ENCODE measurements at places on chromosomes 1 and 21.
A peak's percentile ranks its signal among the peaks of the same experiment; 100 is the strongest.

- no peak for DNase-seq
Observed at GRCh38 chr1:35190784-35191183, 2.2 kb downstream of the SFPQ start.

DNA sequence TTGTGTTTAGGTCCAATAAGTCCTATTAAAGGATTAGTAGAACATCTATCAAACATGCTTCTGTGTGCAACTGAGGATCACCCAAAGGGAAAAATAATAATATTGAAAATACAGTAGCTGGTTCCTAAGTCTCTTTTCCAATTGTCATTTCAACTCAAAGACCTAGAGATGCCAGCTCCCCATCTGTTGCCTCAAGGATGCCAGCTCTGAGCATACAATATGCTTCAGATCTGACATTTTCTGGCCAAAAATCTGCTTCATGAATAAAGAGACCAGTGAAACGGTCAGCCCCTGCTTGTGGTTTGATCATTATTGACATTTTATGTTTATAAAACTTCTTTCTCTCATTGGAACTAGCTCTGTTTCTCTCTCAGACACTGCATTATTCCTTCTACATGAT, 72.9 kb downstream of the CCDC185 start:
- DNase-seq, result no peak

GRCh38 chr1:216958569-216958968, 235.3 kb upstream of the ESRRG start:
- no peak for DNase-seq

- no peak for DNase-seq
Observed at GRCh38 chr1:17531682-17532487, 7.6 kb upstream of the ARHGEF10L start.

DNA sequence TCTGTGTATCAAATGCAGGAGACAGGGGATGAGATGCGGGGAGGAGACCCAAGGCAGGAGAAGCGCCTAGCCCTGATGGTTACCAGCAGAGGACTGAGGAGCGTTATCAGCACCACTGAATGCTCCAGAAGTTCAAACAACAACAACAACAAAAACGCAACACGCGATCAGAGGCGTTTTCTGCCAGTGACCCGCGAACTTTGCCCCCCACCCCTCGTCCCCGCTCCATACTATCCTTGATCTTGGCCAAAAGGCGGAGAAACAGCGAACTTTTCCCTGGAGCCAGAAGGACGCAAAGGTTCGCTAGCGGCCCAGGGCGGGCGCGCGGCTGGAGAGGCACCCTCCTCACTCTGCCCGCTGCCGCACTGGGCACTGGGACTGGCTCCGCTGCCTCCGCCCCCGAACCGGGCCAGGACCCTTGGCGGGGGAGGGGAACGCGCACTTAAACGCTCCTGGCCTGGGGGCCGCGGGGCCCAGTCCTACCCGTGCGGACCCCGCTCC, 699 bp downstream of the ECHDC2 start:
- DNase-seq, result no peak

GRCh38 chr1:29385966-29386365, 149.6 kb downstream of the PTPRU start:
- DNase-seq, result no peak

DNA sequence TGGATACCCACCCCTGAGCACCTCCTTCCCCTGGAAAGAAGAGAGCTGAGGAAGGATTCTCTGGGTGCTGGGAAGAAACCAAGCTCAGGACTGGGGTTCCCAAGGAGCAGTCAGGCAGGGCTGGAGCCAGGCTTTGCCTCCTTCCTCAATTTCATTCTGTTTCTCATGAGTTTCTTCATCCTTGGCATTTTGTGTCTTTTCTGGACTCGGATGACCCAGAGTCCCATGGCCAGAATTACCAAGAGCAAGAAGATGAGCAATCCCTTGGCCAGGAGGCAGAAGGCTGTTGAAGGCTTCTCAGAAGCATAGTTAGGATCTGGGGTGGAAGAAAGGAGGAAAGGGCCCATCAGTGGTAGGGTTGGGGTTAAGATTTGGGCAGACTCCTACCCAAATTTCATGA, 2.5 kb downstream of the SLAMF9 start:
- no peak for DNase-seq

DNA sequence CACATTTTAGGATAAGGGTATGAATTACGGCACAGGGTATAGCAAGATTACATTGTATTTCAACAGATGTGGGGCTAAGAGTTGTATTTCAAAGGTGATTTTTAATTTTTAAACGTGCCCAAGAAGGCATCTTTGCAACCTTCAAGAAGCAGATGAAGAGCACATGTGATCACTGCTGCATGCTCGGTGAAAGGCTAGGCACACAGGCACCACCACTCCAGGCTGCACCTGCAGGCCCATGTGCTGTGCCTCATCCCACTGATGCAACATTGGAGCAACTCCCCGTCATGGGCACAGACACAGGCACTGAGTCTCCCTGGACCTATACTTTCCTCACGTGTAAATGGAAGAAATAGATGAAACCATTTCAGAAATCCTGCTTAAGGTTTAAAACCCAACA, 23.5 kb downstream of the UBE2G2 start:
- DNase-seq, result no peak

GRCh38 chr1:174131032-174131638, 28.2 kb upstream of the RABGAP1L start:
- DNase-seq, result no peak

DNA sequence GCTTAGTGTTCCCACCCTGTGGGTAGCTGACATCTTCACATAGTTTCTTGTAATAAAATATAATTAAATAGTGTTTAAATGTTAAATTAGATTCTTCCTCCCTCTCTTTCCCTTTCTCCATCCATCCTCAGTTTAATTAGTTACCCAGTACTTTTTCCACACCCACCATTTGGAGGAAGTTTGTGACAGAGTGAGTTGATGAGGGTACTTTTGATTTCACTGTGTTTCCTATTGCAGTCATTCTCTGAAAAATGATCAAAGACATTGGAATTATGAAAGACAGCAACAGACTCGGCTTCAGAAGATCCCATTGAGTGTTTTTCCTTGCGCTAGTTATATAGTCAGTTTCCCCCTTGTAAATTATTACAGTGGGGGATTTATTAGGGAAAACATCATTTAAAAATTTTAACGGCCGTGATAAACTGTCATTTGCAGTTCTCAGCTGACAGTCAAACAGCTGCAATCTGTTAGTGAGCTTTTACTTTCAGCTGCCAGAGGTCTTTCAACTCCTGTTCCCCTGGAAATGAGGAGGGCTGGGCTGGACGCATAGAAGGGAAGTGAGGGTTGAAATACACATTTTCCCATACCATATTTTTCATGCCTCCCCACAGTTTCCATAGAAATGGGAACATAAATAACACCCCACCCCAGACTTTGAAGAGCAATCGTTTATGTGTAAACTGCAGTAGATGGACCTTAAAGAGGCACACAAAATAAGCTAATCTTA, 61.3 kb upstream of the CACYBP start:
- peak; percentile 3 for DNase-seq

GRCh38 chr1:11693024-11693590, 1.6 kb downstream of the DRAXIN start:
- DNase-seq, result peak; percentile 81

GRCh38 chr1:85137660-85138059, 63.2 kb downstream of the SYDE2 start:
- DNase-seq, result no peak

DNA sequence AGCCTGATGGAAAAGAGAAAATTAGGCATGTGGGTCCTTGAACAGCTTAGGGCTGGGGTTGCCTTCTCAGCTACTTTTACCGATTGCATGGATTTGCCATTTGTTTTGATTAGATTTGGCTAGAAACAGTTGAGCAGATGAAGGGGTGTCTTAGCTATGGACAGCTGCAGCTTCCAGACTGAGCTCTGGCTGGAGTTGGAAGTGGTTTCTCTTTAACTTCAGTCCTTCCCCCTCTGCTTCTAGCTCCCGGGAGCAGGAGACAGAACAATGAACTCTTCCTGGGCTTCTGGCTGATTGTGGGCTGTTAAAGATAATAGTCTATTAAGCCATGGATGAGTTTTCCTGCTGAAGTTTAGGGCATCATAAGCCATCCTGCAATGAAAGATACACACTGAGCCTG, 50.7 kb downstream of the UBE2T start:
- DNase-seq, result no peak

- DNase-seq, result peak; percentile 42
Observed at GRCh38 chr1:186143481-186143880, 231.6 kb downstream of the TPR start.

DNA sequence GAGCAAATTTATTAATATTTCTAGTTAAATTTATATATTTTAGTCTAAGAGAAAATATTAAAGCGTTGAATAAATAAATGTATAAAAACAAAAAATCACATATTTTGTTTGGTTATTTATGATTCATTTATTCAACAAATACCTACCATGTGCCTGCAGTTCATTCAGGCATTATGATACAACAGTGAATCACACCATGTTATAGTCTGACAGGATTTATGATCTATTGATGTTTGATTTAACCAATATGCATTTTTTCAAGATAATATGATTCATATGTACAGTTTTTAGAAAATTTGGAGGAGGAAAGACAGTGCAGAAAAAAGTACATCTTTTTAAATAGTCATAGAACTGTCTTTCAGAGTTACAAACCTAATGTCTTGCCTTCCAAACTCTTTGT, 7.4 kb upstream of the TRIM58 start:
- no peak for DNase-seq

DNA sequence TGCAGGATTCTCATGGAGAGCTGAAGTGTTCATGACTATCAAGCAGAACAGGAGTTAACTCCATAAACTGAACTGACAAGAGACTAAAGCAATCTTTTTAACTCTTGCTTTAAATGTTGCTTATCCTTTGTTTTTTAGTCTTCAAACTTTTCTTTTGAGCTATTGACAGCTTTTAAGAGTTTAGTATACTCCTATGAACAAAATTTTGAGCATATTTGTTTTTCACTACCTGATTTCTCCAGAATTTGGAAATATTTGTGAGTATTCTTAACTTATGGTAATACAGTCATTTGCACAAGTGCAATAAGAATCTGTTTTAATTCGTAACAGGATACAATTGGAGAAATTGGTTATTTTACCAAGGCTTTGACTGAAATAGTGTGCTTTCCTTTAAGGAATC, 7.2 kb downstream of the DNAI4 start:
- DNase-seq, result no peak

- DNase-seq, result no peak
Observed at GRCh38 chr1:12708396-12709090, 7.4 kb upstream of the AADACL3 start.

DNA sequence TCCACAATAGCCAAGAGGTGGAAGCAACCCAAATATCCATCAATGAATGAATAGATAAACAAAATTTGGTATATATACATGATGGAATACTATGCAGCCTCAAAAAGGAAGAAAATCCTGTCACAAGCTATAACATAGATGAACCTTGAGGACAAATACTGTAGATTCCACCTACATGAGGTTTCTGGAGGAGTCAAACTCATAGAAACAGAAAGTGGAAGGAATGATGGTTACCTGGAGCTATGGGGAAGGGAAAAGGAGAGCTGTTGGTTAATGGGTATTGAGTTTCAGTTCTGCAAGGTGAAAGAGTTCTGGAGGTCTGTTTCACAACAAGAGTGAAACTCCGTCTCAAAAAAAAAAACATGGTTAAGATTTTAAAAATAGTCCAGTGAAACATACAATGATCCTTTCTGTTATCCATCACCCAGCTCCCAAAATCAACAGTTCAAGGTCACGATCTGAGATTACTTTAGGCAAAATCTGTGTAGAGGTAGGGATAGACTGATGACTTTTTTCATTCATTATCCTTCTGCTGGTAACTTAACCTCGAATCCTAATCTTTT, 80.8 kb upstream of the HNRNPU start:
- DNase-seq, result no peak

DNA sequence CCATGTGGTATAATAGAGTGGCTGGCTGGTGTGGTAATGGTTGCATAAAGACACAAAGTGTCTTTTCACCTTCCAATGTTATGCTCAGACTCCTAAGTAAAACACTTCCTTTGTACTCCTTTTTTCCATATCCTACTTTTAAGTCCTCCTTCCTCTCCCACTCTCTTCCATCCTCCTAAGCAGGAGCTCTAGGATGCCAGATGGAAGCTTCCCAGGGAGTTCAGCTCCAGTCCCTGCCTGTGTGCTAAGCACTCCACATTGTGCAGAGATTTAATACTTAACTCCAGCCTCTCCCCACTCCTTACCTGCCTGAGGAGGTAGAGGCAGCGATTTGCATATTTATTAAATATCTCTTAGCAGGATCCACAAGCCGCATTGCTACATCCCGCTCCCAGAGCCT, 60.5 kb upstream of the IGSF21 start:
- DNase-seq, result no peak

DNA sequence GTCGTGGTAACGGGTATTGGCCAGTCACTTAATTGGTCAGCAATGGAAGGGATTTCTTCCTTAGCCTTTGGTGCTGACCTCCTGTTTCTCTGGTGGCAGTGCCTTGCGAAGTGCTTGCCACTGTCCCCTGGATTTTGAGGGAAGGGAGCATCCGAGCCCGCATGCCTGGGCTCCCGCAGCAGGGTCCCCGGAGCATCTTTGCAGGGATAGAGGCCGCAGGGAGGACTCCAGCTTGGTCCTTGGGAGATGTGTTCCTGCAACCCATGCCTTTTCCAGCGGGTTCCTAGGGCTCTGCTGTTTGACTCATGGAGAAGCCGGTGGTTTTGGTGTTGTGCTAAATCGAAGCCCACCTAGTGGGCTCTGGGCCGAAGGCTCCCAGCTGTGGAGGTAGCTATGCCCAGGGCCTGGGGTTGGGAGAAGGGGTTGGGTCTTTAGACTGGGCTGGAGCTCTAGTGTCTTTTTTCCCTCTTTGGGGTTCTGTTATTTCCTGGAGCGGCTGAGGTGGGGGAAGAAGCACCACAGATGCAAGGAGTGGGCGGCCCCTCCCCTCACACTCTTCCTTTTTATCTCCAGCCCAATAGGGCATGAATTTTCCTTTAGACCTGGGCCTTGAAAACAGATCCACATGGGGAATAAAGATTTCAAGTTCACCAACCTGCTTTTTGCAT, 39.0 kb downstream of the PIK3CD start:
- DNase-seq, result no peak

GRCh38 chr1:30692948-30693301, 30.5 kb downstream of the MATN1 start:
- DNase-seq, result no peak

GRCh38 chr1:202852163-202852904, 36.6 kb downstream of the RABIF start:
- DNase-seq, result peak; percentile 61

- no peak for DNase-seq
Observed at GRCh38 chr1:89147678-89148658, 22.1 kb upstream of the GBP2 start.

GRCh38 chr1:78277253-78277652, 213.5 kb upstream of the PTGFR start:
- DNase-seq, result peak; percentile 92

DNA sequence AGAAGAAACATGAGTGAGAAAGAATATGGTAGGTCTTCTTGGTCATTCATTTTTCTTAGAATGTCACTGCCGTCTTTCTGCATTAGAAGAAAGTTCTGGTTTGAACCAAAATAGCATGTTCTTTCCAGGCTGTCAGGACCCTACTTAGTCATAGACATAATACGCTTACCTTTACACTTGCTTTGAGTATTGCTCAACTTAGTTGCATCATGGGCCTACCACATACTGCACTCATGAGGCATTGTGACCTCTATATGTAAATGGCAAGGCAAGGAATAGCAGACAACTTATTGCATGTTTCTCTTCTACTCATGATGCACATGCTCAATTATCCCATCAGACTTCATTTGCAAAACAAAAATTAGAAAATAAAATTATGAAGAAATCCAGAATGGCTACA, 415.0 kb downstream of the HLX start:
- DNase-seq, result peak; percentile 33

- no peak for DNase-seq
Observed at GRCh38 chr1:52253421-52253820, 111.5 kb downstream of the ZFYVE9 start.
